ENCODE measurements at places on chromosomes 3 and 15.

GRCh38 chr15:37824717-37825382 is 109.6 kb upstream of the TMCO5A start:
- no peak for DNase-seq

GRCh38 chr3:42148982-42149432 is 57.9 kb downstream of the TRAK1 start:
- no peak for DNase-seq

DNA sequence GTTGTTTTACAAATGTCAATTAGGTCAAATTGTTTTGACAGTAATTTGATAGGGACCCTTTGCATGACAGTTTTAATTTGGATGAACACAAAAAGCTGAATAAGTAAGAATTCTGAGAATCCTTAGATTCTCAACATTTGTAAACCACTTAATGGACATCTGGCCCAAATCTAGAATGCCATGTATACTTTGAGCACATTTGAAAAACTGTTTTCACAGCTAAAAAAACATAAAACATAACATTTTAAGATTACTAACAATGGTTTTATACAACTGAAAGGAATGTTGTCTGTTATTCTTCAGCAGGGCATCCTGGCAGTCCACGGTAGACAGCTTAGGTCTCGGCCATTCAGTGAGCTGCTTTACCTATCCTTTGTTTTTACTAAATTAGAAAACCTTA is 34.5 kb upstream of the TM2D3 start:
- DNase-seq = no peak

- DNase-seq = peak; percentile 19
Observed at GRCh38 chr3:193830791-193831191, 237.8 kb downstream of the OPA1 start.

DNA sequence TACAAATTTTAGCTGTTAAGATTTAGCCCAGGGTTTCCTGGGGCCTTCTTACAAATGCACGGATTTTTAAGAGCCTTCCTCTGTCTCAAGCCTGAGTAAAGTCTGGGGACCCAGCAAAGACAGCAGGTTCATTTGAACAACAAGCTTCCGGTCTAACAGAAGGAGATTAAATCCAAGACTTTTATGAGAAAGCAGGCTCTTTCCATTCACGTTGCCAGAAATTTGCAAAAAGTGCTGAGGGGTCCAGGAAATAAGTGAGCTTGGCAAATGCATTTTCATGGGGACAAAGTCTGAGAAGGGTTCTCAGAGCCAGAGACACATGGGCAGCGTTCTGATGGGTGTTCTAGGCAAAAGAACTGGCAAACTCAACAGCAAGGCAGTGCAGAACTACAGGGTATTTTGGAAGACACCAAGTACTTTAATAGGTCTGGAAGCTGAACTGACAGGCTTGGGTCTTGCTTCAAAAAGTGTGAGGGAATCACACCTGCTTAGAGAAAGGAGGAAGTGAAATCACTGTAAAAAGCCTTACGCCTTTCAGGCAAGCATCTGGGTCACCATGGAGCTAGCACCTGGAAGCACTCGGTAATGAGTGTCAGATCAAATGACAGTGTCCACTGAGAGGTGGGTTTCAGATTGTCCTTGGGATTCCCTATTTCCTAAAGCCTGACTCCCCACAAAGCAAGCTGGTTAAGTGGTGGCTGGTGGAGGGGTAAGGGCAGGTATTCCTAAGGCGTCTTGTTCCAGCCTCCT is 115.8 kb upstream of the ARHGEF3 start:
- no peak for DNase-seq

DNA sequence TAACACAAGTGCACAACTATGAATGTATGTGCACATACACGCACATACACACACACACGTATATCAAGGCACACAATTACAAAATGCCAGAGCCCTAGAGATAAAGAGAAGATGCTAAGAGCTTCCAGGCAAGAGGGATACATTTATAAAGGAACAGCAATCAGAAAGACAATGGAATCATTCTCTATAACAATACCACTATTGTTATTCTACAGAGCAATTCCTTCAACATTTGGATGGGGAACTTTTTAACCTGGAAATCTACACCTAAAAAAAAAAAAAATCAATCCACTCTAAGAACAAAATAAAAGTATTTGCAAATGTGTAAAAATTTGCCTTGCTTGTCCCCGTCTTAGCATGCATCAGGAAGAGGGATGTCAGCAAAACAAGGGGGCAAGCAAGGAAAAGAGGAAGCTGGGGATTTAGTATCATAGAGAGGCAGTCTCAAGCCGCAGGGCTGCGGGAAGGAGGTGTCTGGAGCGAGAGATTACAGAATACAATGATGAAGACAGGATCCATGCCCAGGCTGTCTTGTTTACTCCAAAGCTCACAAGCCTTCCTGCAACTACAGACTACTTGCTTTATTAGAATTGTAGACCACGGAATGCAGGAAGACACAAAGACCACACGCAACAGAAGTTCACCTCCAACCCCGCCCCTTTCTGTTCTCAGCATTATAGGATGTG is 220.2 kb downstream of the NTRK3 start:
- DNase-seq = no peak
